ENCODE measurements at places on chromosomes 1 and 21.

DNA sequence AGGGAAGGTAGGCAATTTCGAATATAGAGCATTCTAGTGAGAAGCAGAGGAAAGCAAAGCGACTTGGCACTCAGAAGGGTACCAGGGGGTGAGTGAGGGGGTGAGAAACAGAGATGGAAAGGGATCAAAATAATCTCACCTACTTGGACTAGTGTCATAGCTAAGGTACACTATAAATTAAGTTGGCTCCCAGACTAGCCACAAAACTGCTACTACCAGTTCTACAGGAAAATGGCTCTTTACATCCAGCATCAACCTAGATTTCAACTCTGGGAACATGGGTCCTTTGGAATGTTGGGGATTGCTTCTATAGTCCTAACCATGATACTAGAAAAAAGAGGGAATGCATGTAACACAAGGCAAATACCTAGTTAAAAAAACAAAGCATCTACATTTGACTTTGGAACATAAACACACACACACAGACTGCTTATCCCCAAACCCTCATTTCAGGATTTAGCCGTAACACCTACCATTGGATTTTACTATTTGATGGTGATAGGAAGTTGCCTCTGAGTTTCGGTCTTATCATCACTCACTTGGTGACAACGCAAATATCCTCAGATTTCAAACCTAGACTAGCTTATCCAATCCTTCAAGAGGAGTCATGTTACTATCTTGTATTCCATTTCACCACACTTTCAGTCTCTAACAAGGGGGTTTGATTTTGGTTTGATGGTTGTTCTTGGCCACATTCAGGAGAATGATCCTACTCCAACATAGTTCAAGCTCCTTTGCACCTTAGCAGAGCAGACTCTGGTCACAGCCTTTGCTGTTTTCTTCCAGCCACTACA lies 5.6 kb downstream of the ZBTB21 start:
- no peak for DNase-seq

GRCh38 chr1:112877750-112878149 lies 78.2 kb downstream of the SLC16A1 start:
- no peak for DNase-seq

- DNase-seq = no peak
Measured at GRCh38 chr1:230307213-230307612, 118.9 kb downstream of the PGBD5 start.

- no peak for DNase-seq
Measured at GRCh38 chr1:167473761-167474160, 44.6 kb downstream of the CD247 start.

DNA sequence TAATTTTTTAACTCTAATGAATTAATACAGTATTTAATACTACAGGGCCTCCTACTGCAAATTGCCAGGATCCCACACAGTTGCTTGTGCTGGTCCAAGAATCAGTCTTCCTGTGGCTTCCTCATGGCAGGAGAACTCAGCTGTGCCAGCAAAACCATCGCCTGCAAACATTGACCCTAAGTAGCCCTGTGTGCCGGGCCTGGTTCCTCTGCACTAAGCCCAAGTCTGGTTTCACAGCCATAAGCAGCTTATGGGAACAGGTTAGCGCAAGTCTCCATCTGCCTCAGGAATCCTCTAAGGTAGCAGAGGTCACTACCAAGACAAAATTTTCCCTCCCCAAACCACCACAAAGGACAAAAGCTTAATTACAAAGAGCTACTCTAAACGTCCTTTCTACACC lies 216.6 kb downstream of the PLA2G4A start:
- DNase-seq = no peak

DNA sequence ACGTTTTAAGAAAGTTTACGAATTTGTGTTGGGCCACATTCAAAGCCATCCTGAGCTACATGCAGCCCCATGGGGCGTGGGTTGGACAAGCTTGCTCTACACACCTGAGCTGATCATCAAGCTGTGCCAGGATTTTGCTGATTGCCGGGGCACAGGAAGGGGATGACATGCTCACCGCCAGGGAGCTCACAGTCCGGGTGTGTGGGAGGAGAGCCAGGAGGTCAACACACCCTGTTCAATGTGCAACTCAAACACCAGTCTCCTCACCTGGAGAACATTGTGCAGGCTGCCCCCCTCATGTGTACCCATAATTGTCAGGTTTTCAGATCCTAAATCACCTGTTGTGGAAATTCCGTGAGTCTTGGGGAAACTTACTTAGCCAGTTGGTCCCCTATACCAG lies 969 bp downstream of the CYP4A11 start:
- DNase-seq = no peak

GRCh38 chr1:206808615-206809014 lies 36.3 kb upstream of the IL10 start:
- no peak for DNase-seq

DNA sequence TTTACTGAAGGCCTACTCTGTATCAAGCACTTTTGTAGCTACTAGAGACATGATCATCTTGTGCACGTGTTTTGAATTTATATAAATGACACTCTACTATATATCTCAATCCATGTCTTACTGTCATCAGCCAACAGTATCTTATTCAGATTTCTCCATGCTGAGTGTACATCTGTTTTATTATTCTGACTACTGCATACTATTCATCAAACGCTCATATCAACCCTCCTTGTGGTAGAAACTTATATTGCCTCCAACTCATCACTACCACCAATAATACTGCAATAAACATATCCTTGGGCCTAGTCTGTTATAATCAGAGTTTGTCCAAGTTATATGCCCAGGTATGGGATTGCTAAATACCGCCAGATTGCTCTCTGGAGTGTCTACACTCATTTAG lies 81.6 kb upstream of the IRF2BP2 start:
- DNase-seq = no peak

GRCh38 chr1:241413386-241413785 lies 56.4 kb upstream of the RGS7 start:
- DNase-seq = no peak

- DNase-seq = no peak
Measured at GRCh38 chr1:101484689-101485338, 248.0 kb downstream of the S1PR1 start.

DNA sequence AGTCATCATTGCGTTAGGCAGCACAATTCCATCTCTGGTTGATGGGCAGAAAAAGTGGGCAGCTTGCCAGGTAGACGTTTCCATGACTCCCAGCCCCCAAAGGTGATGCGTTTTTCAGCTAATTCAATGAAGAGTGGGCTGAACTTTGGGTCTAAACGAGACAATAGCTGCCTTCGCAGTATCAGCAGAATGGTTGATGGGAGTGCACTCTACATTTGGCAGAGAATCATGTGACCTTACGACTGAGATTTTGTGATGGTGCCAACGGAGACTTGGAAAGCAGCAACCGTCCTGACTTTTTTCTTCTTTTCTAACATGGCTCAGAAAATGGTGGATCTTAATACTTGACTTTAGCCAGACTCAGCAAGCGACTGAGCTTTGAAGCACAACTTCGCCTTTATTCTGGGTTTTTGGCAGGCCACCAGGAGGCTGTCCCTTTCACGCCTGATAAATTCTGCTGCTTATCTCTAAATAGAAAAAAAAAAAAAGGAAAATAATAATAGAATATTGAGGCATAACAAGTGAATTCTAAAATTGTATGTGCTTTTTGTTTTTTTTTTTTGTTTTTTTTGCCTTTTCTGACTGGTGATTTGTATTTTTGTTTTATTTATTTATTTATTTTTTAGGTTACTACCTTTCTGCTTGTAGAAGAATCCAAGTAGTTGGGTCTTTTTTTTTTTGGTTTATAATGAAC lies 804.8 kb downstream of the USP25 start:
- DNase-seq = peak; percentile 62

GRCh38 chr1:179848233-179848632 lies 29.4 kb downstream of the TOR1AIP2 start:
- no peak for DNase-seq

DNA sequence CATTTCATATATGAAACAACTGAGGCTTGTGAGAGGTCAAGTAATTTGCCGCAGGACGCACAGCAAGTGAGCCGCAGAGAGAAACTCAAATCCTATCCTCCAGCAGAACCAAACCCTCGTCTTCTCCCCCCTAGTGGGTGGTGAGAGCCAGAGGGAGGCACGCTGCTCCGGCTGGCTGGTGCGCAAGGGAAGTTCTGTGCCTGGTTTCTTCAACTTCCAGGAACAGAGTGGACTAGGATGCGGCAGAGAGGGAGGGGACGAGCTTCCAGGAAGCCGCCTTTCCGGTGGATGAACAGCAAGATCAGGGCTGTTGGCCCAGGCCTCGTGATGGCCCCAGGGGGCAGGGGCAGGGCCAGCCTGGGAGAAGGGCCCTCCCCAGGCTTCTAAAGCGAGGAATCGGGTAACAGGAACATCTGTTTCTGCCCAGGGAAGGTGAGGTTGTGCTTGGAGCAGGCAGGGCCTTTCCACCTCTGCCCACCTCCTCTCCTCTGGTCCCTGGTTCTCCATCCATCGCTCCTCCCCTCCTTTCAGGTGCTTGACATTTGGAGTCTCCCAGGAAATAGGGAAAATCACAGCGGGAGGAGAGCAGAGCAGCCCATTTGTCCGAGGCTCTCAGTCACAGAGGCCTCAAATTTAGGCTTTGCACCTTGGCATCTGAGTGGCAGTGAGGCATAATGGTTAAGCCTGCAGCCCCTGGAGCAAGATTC lies 16.8 kb upstream of the PDIK1L start:
- DNase-seq = no peak

DNA sequence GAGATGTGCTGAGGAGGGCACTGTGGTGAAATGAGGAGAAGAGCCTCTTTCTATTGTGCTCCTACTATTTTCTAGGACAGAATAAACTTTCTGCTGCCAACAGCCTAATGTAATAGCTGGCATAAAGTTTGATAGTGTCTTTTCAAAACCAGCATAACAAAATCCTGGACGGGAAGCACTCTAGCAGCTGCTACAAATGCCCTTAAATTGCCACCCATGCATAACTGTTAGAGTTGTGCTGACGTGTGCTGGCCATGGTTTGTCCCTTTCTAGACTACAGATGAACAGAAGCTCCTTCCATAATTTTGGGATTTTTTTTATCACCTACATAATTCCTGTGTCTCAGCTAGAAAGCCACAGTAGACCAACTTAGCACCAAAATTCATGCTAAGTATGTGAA lies 88.5 kb upstream of the DEPDC1 start:
- DNase-seq = no peak

DNA sequence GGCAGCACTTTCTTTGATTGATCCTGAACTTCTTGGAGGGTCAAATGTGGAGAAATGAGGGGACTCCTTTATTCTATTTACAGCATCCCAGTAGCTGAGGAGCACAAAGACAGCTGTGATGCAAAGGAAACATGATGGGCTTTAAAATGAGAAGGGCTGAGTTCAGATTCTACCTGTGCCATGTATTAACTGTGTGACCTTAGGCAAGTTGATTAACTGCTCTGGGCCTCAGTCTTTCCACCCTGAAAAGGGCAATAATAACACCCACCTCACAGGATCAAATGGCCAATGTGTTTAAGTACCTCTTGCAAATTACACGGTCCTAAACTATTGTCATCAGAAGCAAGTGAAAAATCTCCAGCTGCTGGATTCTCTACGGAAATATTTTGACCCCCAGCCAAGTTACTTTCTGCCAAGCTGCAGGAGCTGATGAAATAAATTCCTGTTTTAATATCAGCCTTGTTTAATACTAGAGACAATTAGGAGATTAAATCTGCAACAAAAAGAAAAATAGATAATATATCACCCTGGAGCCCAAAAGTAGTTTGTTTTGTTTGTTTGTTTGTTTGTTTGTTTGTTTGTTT lies 15.7 kb downstream of the TMEM81 start:
- no peak for DNase-seq

- no peak for DNase-seq
Measured at GRCh38 chr1:220966881-220967611, 87.8 kb downstream of the HLX start.

- DNase-seq = no peak
Measured at GRCh38 chr1:66436378-66437135, 97.4 kb upstream of the SGIP1 start.

DNA sequence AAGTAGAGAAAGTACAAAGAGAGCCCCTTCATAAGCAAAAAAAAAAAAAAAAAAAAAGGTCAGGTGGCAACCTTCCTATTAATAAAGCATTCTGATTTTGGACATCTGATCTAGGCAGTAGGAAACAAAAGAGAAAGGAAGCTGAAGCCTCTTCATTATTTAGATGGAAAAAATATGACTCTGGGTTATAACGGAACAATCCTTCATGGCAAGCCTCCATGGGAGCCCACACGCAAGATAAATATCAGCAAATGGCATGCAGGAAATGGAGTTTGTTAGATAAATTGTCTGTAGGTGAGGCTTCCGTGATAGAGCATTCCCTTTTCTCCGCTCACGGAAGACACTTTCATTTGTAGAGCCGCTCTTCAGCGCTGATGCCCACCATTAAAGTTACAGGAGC lies 381.0 kb downstream of the TTLL7 start:
- no peak for DNase-seq

- DNase-seq = no peak
Measured at GRCh38 chr21:36858320-36858957, 108.0 kb downstream of the HLCS start.

DNA sequence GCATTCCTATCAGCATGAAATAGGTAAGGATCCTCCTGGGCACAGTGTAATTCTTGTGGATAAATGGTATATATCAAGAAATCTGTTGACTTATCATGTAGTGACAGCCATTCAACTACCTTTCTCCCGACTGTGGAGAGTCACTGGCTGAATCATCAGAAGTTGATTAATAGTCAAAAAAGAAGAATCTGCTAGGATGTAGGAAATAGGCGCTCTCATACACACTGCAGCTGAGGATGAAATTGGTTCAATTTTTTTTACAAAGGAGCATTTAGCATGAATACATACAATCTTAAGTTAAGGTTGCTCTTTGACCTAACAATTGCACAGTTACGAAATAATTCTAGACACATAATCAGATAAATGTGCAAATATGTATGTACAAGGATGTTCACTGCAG lies 486.8 kb downstream of the ADGRL2 start:
- DNase-seq = no peak

DNA sequence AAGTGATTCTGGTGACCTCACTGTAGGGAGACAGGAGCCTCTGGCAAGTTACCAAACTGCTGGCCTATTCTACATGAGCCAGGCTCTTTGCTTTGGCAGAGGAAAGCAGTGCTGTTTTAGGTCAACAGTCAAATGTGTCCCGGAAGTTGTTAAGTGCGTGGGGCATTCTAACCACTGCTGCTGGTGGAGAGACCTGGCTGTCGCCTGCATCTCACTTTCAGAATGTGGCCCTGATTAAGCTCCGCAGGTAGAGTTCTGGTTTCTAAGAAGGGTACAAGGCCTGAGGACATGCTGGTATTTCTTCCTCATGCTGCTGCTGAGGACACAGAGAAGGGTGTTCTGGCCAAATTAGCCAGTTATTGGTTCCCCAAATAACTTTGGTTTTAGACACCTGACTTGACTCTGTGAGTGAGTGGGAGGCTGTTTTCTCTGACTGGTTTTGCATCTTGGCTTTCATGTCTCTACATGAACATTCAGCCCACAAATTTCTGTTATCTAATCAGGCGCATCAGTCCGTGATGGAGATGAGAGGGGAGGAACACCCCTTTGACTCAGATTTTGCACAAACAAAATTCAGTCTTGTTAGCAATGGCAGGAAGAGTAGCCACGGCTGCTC lies 120.8 kb downstream of the LMO4 start:
- peak; percentile 53 for DNase-seq

- no peak for DNase-seq
Measured at GRCh38 chr1:206010060-206010459, 6.9 kb upstream of the RAB7B start.

All from breast epithelium (tissue), 4 donors.